ENCODE measurements at places on chromosomes 2 and 18.
A peak's percentile ranks its signal among the peaks of the same experiment; 100 is the strongest.

DNA sequence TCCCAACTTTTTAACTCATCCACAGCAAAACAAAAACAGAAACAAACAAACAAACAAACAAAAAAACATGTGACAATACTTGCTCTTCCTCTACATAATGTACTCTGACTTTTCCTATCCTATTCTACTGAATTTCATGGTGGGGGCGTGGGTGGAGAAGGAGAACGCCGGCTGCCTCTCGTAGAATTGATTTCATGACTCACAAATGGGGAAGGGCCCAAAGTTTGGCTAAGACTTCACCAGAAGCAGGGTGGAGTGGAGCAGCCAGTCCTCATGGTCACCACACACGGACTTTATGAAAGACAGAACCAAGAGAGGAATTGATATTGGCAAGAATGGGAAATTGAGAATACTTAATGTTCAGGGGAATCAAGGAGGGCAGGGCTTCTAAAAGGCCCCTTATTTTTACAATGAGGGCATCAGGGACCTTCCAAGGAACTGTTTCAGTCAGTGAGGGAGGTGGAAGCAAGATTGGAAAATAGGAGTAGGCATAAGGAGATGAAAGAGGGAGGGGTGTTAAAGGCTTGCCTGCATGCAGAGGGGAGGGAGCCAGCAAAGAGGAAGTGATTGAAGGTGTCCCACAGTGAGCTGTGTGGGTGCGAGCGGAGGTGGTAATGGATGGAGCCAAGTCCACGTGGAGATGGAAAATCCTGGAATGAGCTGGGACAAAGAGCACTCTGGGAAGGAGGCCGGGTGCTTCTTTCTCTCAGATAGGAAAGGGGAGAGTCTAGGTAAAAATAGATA lies 27.9 kb downstream of the MARCHF4 start:
- DNase-seq, result no peak

DNA sequence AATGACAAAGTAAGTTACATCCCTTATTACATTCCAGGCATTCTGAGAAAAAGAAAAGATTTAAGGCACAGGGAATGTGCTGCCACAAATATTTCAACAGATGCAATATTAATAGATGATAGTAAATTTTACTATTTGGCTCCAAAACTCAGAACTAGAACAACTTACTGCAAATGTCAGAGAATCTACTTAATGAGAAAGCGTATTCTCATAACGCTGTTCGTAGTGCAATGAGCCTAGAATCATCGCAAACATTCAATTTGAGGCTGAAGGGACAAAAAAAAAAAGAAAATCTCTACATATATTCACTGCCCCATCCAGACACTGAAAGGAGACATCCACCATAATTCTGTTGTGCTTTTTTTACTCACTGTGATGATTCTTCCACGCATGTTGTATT lies 272.1 kb upstream of the DOK6 start:
- DNase-seq, result no peak

GRCh38 chr2:193738892-193739291 lies 1544.2 kb upstream of the TMEFF2 start:
- no peak for DNase-seq

DNA sequence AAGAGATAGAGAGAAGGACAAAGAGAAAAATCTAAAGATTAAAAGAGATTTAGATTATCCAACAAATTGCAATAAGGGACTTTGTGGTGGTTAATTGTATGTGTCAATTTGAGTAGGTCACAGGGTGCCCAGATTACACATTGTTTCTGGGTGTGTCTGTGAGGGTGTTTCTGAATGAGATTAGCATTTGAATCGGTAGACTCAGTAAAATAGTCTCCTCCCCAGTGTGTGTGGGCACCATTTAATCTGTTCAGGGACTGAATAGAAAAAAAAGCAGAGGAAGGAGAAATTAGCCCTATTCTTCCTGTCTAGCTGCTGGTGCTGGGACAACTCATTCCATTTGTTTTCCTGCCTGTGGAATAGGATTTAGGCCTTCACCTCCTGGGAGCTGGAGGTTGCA lies 339.8 kb upstream of the EPHA4 start:
- DNase-seq, result no peak

DNA sequence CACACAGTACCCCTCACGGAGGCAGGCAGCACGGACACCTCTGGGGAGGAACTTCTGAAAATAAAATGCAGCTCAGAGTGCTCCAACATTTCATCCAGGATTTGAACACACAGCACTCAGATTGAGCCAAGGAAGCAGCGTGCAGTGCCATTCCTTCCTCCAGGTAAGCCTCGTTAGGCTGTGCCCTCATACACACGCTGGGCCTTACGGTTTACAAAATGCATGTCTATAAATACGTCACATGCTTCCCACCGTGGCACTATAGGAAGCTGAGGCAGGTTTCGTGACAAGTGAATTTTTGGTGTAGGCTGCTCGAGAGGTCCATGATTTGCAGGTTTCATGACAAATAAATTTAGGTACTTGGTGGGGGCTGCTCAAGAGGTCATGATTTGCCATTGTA lies 131.2 kb downstream of the MYT1L start:
- no peak for DNase-seq

DNA sequence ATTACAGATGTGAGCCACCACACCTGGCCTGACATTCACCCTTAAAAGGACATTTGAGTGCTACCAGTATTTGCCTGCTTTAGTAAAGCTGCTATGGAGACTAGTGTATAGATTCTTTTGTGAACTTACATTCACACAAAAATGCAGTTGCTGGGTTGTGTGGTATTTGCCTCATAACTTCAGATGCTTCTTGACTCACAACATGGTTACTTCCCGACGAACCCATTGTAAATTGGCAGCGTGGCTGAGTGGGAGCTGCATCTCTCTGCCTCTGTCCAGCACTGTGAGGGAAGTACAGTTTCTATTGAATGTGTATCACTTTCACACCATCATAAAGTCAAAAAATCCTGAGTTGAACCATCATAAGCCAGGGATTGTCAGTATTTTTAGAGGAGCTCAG lies 56.9 kb downstream of the RRM2 start:
- DNase-seq, result no peak

DNA sequence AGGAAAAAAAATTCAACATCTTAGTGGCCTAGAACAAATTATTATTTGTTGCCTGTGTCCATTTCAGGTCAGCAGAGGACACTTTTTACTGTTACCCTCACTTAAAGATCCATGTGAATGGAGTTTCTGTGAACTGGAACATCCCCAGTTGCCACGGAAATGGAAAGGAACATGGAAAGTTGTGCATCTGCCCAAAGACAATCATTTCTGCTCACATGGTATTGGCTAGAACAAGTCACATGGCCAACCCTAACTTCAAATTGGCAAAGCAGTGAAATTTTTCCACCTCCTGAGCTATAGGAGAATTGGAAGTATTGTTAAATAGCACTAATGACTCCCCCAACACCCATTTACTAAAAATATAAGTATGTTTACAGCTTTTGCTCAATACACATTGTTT lies 71.2 kb upstream of the CCBE1 start:
- DNase-seq, result no peak

DNA sequence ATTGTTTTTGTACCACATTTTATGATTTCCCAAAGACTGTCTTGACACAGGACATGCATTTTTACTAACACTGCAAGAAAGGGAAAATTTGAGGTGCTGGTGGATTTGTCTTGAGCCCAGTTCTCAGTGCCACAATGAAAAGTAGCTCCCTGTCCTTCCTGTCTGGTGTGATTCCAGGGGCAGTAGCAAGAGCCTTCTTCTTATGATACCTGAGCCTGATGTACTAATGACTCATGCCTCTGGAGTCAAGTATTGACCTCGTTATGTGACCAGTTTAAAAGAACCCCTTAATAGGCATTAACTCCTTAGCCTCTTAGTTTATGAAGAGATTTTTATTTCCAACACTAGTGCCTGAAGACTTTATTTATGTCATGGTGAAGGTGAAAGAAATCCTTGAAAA lies 728.6 kb downstream of the SLC4A3 start:
- no peak for DNase-seq

DNA sequence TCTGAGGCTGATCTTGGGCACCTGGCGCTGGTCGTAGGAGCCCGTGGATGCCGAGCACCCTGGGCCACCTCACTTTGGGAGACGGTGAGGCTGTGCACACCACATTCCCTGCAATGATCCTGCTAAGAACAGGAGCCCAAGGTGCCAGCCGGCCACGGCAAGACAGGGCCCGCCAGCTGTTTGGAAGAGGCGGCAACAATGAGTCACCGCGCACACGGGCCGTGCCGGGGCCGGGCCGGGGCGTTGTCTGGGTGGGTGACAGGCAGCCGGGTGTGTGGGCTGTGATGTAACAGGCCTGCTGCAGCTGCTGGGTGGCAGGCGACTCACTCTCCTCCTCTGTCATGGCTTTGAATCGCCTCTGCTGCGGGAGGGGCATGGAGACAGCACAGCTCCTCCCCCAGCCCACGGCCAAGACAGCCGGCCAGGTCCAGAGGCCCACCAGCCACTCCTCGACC lies 49.7 kb upstream of the ODC1 start:
- DNase-seq, result peak; percentile 86

DNA sequence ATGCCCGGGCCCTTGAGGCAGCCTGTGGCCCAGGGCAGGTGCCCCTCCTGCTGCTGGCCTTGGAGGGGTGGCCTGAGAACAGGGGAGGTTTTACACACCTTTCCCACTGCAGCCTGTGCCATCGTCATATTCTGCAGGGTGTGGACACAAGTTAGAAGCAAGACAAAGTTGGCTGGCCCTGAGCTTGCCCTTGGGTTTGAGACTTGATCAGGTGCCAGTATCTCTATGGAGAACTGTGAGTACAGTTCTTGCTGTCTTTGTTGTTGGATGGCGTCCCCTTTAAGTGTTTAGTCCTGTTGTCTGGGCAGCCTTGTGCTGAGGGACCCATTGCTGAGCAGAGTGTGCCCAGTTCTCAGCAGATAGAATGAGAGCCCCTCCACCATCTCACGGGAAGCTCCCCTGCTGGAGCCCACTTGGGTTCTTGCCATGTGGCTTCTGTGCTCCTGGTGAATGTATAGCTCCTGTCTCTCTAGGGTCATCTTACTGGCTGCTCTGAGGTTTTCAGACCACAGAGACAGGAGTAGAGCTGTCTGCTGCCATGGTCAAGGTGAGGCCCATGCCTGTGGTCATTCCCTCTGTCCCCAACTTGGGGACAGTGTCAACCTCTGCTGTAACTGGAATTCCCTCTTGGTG lies 115.9 kb downstream of the SH3RF3 start:
- no peak for DNase-seq

GRCh38 chr2:88110830-88111229 lies 17.0 kb downstream of the FABP1 start:
- no peak for DNase-seq

DNA sequence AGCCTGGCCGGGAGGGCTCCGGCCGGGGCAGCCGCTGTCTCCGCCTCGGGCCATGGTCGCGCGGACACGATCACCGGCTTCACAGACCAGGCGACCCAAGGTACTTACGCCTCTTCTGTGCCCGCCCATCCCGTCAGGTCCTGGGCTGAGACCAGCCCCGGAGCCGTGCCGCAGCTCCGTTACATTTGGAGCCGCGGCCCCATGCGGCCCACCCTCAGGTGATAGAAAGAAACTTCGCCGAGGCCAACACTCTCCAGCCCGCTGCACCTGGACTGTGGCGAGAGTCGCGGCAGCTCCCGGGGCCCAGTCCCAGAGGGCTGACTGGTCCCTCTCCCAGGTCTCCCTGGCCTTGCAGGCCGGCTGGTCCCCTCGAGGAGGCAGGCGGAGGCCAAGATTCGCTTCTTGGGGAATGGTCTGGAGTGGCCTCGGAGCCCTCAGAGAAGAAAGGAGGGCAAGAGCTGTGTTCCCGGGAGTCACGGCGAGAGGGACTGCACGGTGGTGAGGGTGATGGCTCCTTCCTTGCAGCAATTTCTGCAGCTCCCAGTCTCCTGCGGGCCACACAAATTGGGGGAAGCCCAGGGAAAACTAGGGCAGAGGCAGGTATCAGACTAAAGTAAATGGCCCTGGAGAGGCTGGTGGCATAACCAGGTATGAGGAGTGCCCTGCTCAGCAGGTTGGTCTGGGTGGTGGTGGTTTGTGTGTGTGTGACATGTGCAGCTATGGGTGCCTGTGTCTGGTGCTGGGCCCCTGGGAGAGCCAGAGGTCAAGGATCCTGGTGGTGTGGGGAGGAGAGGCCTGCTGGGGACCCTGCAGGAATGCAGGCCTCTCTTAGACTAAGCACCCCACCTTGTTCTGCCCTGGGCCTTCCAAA lies 822 bp downstream of the GDF7 start:
- DNase-seq, result peak; percentile 77

DNA sequence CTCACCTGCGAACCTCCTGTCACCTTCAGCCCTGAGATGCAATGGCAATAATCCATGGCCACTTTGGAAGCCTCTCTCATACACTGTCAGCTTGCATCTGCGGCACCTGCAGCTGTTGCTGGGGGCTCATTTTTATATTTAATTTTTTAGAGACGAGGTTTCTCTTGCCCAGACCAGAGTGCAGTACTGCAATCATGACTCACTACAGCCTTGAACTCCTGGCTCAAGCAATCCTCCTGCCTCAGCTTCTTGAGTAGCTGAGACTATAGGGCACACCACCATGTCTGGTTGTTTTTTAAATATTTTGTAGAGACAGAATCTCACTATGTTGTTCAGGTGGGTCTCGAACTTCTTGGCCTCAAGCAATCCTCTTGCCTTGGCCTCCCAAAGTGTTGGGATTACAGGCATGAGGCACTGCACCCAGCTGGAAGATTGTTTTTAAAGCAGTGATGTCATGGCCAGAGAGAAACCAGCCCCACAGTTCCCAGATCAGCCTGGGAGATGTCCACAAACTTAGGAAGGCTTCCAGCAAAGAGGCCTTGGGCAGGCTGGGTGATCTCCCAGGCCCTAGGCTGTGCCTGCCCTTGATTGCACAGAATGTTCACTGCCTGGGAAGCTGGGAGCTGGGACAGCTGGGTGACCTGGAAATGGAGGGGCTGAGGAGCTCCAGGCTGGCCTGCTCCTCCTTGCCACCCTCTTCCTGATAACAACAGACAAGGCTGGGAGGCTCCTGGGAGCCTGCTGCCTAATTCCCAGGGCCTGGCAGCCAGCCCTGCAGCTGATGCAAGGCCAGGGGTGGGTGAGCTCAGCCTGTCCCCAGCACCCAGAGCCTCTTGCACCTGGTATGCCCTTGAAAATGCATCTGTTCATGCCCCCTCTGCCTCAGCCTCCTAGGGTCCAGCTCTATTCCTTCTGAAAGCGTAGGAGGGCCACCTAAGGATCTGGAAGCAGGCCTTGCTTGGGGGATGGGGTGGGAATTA lies 27.1 kb downstream of the SH2D6 start:
- no peak for DNase-seq

DNA sequence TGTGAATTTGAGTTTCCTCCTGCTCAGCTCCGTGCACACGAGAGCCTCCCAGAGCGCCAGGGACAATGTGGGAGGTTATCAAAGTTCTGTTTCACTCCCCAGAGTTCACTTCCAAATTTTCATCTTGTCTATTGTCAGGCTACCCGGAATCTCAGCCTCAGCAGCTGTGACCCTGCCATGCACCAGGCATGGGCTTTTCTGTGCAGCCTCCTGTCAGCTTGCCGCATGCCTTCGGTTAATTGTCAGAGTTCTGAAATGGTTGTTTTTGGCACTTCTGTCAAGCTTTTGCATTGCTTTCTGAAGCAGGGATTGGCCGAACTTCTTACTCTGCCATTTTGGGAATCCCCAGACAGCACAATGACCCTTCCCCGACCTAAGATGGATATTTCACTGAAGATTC lies 60.4 kb downstream of the SH3YL1 start:
- DNase-seq, result no peak

- DNase-seq, result no peak
Observed at GRCh38 chr2:201270293-201271001, 10.1 kb downstream of the CASP8 start.

GRCh38 chr2:210655229-210655975 lies 99.0 kb downstream of the CPS1 start:
- DNase-seq, result no peak
